T-cell (primary cell): ENCODE measurements at places on chromosomes 16 and 17.

DNA sequence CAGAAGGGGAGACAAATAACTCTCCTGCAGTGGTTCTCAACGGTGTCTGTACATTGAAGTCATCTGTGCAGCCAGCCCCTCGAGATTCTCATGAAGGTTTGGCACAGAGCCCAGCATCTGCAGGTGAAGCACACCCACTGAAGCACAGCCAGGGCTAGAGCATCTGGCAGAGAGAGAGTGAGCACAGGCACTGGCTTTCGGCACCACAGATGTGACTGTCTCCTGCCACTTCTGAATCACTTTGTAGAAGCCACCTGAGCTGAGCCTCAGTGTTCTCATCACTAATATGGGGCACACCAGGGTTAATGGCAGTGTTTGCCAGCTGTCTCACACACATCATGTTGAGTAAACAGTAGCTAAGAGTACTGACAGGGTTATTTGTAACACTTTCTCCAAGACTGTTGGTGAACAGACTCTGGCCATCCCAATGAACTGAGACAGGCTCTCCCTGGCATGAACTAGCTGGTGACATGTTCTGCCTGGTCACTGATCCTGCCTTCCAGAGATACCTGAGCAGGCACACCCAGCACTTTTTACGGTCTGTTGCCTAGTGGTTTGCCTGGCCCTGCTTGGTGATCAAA, 10.9 kb downstream of the HSPB9 start:
- peak; percentile 65 for DNase-seq

GRCh38 chr16:86213437-86214205, 296.7 kb upstream of the FOXF1 start:
- no peak for DNase-seq

- DNase-seq = no peak
Observed at GRCh38 chr16:67390816-67391423, 2.4 kb downstream of the TPPP3 start.

DNA sequence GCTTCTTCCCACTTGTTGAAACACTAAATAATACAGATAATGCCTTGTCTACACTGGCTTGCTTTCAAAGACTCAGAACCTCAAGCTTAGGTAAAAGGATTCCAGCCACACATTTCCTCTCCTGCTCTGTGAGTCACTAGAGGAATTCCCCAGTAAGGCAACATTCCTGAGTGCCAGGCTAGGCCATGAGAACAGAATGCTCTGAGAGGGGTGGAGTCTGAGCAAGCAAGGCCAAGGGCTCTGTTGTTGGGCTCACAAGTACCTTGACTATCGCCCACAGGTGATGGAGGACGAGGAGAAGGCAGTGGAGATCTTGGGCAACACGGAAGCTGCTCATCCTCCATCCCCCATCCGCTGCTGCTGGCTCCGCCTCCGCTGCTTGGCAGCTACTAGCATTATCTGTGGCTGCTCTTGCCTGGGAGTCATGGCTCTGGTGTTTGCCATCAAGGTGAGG, 6.7 kb upstream of the PHKG2 start:
- DNase-seq = no peak

DNA sequence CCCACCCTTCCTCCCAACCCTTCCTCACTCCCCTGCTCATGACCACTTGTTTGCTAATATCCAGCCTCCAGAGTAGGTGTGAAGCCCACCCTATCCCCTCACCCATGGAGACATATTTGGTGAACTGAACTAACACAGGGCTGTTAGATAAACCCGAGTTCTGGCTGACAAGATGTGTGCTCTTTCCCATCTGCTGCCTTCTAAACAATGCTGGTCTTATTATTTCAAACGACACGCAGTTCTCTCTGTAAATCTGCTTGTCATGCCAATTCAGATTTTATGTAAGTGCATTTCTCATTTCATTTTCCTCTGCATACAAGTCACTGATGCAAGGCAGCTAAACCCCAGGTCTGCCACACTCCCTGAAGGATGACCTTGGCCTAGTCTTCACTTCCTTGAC, 343.0 kb upstream of the CDH5 start:
- DNase-seq = no peak

- DNase-seq = no peak
Observed at GRCh38 chr16:57060323-57061083, 31.9 kb upstream of the CPNE2 start.

DNA sequence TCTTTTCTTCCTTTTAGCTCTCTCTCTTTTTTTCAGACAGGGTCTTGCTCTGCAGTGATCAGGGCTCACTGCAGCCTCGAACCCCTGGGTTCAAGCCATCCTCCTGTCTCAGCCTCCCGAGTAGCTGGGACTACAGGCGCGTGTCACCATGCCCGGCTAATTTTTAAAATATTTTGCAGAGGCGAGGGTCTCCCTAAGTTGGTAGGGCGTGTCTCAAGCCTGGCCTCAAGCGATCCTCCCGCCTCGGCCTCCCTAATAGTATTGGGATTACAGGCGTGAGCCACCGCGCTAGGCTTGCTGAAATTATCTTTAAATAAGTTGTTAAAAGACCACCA, 797 bp upstream of the SNX11 start:
- DNase-seq = no peak

- peak; percentile 57 for DNase-seq
Observed at GRCh38 chr17:17890773-17891759, 54.3 kb upstream of the SREBF1 start.

DNA sequence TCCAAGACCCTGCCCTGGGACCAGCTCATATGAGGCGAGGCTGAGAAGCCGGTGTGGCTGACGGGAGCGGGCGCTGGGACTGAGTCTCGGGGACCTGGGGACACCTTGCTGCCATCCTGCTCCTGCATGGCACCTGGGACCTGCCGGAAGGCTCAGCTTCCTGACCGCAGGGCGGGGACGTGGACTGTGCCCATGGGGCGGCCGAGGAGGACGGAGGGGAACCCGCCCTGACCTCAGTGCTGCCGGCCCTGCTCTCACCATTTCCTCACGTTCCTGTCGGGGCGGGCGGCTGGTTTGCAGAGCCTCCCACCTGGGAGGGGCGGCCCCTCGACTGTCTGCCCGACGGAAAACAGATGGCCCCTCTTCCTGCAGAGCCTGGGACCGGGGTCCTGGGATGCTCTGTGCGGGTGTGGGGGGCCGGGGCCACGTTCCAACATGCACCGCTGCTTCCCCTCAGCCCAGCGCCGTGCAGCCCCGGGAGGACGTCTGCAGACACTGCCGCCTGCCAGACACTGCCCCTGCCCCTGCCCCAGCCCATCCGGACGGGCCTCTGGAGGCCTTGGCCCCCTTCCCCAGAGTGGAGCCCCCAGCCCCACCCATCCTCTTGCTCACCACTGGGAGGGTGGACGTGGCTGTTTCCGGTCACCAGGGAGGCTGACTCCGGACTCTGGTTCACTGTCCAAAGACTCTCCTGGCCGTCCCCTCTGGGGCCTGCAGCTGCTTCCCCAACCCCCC, 43.9 kb upstream of the SSTR5 start:
- no peak for DNase-seq

DNA sequence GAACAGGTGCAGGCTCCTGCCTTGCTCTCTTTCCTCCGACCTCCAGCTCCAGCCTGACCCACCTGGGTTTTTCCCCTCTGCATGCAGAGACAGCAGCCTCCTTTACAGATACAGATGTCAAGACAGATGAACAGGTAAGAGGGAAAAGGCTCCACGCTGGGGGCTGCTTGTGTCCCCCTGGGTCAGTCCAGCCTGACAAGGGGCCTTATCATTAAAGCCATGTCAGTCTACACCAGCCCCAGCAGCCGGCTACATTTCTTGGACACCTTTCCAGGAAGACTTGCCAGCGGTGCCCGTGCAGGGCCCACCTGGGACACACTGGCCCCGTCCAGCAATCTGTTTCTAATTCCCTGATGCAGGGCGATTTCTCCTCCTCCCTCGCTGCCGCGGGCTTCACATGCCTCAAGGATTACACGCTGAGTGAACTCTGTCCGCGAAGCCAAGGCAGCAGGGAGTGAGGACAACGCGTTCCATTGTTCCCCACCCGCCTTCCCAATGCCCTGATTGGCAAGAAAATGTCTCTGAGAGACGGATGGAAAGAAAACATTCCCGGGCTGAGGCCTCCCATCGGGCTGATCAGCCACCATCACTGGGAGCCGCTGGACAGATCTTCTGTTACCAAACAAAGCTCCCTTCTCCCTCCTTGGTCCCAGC, 184.7 kb downstream of the C16orf95 start:
- no peak for DNase-seq

GRCh38 chr17:49996121-49996494, 1.1 kb upstream of the DLX3 start:
- no peak for DNase-seq

- peak; percentile 54 for DNase-seq
Observed at GRCh38 chr17:41678907-41679739, 9.6 kb upstream of the EIF1 start.

DNA sequence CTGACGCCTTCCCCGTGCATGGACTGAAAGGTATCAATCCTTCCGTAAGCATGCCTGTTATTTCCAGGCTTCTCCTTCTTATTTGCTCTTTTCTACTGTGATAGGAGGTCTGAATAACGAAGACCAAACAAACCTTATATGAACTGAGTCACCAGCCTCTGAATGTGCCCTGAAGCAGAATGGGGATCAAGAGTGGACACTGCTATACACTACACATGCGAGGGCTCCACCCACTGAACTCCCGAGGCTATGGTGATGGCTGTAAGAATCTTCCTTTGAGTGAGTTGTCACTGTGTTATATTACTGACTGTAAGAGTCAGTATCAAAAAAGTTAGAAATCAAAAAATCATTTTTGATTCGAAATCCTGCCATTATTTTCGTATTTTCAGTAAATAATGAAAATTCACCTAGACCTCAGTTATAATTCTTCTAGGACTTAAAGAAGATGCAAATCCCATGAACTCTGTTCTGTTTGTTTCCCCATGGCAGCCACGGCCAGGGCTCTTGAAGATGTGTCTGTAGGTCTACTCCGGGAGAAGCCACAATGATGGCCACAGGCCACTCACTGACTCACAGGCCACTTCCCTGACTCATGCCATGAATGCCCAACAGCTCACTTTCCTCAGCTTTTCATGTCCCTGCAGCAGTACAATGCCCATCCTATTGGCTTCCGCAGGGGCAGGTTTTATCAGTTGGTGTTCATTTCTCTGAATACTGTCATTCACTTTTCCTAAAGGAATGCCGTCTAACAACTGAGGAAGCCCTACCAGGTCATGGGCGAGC, 54.7 kb downstream of the ZZEF1 start:
- no peak for DNase-seq

DNA sequence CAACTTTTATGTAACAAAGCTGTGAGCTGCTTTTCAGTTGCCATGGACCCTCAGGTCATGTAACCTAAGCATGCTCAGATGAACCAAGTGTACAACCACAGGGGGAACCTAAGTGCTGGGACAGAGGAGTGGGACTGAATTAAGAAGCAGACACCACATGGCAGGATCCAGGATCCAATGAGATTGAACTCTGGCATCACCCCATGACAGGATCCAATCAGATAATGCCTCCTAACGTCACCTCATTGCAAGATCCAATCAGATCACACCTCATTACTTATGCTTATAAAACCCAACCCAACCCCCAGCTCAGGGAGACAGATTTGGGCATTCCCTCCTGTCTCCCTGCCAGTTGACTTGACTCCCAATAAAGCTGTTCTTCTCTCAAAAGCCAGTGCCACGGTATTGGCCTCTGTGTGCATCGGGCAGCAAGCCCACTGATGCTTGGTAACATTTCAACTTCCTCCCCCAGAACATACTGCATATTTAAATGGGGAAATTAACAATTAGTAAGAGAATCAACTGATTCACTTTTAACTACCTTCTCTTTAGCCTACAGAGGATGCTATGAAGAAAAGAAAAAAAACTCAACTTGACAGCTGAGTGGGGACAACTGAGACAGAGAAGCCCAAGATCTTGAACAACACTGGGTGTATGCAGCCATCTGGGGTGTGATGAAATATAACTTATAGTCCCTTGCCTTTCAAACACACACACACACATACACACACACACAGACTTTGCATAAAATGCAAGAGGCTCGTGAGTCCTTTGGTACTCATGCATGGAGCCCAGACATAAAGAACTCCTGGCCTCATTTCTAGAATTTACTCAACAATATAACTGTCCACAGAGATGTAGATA, 148.4 kb downstream of the SLC39A11 start:
- no peak for DNase-seq

GRCh38 chr17:2267354-2267753, 36.2 kb downstream of the SMG6 start:
- DNase-seq = no peak

GRCh38 chr17:56966338-56966737, 5.5 kb upstream of the COIL start:
- DNase-seq = no peak

GRCh38 chr16:76614269-76614668, 337.1 kb downstream of the CNTNAP4 start:
- DNase-seq = no peak

GRCh38 chr16:31325171-31325570, 29.8 kb upstream of the ITGAX start:
- no peak for DNase-seq

- DNase-seq = no peak
Observed at GRCh38 chr17:73706858-73707257, 62.6 kb upstream of the SDK2 start.

- DNase-seq = no peak
Observed at GRCh38 chr17:76250141-76250540, 9.8 kb upstream of the RNF157 start.

DNA sequence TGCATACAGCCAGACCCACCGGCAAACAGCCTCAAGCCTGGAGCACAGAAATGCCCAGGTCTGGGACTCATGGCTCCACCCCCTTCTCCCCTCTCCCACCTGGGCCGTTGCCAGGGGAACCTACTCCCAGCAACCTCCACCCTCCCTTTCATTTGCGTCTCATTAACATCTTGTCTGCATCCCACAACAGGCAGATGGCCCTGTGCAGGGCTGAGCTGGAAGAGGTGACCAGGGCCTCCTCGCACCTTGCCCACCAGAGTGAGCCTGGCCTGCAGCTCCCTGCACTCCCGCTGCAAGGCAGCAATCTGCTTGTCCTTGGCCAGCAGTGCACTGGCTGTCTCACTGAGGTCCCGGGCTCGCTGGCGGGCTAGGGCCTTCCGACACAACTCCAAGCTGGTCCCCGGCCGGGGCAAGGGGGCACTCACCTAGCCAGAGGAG, 3.3 kb downstream of the TSPOAP1 start:
- no peak for DNase-seq

DNA sequence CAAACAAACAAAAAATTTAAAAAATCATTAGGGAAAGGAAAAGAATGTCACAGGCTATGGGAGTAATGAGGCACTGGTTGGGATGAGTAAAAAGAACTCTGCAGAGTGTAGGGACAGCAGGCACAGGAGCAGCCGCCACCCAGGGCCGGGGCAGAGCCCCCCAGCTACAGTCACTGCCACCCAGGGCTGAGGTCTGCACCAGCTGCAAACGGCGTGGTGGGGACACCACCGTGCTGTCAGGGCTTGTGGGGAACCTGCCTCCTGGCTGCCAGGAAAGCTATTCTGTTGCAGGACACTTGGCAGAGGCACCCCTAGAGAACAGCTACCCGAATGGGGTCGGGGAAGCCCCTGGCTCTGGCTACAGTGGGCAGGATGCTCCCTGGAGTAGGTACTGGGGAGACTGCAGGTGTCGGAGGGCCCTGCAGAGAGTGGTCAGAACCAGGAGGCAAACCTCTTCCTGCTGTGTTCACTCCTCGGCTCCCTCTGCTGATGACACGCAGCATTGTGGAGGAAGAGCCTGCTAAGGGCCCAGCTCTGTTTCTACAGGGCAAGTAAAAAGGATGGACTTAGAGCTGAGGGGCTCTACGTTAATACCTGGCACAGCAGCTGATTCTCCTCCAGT, 32.3 kb upstream of the CAPN15 start:
- peak; percentile 7 for DNase-seq
